Heart left ventricle (tissue), 16 donors: ENCODE measurements at places on chromosomes 3 and 15.

DNA sequence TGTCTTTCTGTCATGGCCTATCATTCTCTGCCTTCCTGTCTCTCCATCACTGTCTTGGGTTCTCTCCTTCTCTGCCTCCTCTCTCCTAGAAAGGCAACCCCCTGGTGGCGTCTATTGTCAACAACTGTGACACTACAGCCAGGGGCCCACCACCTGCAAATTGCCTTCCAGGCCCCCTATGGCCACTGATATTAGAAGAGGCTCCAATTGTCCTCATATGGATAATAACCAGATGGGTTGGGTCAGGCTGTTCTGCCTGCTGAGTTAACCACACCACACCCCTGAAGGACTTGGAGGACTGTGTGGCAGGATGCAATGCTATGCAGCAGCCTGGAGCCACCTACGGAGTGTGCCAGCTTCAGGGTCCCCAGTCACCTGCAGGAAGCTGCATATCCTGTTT lies 665.0 kb downstream of the NTRK3 start:
- DNase-seq, result no peak

GRCh38 chr3:81749265-81749664 lies 12.2 kb downstream of the GBE1 start:
- no peak for DNase-seq

- no peak for DNase-seq
Measured at GRCh38 chr3:37072892-37073291, 79.6 kb downstream of the MLH1 start.

- no peak for DNase-seq
Measured at GRCh38 chr15:48800245-48800644, 10.6 kb downstream of the CEP152 start.

- DNase-seq, result no peak
Measured at GRCh38 chr3:35648347-35648746, 9.0 kb downstream of the ARPP21 start.

DNA sequence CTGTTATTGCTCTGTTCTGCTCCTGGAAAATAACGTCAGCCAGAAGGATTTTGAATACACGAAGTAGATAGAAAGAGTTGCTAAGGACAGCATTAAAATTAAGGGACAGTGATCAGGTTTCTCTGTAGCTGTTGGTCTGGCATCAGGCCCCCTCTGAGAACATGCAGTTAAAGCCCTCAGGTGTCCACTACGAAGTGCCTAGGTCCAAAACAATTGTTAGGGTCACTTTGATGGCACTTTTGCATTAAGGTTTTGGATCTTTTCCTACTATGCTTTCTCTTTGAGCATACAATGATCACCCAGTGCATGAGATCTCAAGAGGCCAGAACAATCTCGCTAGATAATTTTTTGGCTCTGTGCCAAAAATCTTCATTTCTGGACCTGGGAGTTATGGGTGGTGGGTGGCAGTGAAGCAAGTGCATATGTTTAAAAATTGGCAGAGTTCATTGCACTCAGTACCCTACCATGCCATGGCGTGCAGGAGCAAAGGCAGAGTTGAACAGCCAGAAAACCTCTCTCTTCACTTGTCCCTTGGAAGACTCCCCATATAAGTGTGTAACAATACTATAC lies 797.6 kb downstream of the ROBO2 start:
- DNase-seq, result no peak
